ENCODE measurements at places on chromosomes 12 and 14.

GRCh38 chr14:50677527-50678063, 9.5 kb upstream of the SAV1 start:
- DNase-seq, result no peak

DNA sequence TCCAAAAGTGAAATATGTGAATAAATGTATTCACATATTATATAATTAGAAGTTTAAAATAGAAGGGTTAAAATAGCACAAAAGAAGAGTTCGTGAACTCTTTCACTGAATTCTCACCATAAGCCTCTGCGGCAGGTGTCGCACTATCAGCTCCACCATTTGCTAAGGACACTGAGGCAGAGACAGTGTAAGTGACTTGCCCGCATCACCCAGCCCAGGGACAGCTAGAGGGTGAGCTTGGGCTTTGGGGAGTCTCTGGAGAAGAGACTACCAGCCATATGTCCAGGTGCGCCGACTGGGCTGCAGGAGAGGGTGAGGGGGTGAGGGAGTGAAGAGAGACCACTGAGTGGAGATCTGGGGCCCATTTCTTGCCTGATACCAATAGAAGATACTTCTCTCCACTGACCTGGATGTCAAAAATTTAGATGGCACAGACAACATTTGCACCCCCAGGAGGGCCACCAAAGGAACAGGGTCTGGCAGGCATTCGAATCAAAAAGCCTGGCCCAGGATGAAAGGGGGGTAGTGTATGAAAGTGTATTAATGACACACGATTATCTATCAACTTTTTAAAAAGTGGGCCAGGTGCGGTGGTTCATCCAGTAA, 28.5 kb downstream of the FAIM2 start:
- DNase-seq, result no peak

DNA sequence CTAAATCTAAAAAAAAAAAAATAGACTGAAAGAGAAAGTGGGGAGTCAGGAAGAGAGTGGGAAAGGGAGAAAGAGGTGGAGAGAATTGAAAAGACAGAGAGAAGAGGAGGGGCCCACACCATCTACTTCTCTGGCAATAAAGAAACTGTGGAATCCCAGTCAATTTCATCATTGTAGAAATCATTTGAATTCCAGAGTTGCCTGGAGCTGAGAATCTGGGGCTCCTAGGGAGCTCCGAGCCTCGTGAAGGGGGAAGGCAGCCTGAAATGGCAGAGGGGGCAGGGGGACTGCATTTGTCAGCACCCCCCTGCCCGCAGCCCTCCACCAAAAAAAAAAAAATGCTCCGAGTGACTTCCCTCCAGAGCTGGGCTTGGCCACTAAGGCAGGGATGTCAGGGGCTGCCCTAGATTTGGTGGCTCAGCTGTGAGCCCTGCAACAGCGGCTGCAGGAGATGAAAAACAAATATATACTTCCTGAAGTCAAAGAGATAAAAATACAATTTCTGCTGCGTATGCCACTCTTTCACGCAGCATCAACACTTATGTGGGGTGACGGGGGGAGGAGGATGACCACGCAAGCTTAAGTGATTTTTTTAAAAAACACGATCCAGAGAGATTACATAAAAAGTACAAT, 80.5 kb downstream of the BCL11B start:
- no peak for DNase-seq

GRCh38 chr14:54629635-54630360, 62.9 kb downstream of the SAMD4A start:
- no peak for DNase-seq

DNA sequence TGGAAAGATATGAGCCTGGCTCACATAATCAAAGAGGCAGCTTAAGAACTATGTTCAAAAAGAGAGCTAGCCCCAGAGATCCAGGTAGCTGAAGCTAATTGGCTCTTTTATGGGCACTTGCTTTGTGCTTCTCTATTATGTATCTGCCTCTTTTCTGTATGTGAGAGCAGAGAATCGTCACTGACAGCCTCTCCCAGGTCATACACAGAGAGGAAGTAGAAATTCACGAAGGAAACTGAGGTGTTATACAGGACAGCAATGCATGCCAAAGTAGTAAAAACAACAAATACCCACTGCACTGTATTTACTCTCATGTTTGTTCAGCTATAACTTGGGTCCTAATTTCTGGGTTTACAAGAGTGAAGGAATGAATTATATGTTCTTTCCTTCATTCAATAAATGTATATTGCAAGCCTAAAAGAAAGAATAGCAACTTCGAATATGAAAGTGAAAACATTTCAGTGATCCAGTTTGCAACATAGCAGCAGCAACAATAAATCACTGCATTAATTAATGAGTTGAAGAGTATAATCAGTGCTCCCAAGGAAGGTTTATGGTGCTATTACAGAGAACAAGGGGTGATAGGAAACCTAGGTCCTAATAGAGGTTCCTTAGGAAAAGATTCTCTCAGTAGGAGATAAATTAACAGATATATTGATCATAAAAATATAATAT, 47.1 kb upstream of the ATXN7L3B start:
- DNase-seq, result no peak

GRCh38 chr12:74794522-74794921, 256.9 kb downstream of the ATXN7L3B start:
- no peak for DNase-seq

DNA sequence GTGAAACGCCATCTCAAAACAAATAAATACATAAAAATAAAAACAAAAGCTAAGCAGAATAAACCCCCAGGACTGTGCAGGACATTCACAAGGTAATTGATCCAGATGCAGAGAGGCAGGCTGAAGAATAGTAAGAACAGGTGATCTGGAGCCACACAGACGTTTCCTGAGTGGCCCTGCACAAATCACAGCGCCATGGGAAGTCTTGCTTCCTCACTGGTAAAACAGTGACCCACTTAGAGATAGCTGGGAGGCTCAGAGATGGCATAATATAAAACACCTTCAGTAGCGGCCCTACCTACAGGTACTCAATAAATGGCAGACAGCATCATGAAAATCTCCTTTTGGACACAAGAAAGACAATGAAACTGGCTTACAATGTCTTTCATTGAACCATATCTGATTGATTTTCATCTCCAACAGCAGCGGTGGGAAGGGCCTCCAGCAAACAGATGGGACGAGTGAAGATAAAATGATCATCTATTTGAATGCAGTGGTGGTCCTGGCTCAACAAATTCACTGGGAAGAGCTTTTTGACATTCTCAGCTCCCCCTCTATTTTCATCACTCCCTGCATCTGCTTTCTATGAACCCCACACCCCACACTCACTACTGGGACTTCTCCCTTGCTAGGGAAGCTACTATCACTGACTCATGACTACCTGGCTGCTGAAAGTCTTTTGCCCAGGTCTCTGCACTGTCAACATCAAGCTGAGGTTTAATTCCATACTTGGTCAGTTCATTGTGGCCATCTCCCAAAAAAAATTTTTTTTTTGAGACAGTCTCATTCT, 63.9 kb downstream of the FOXN3 start:
- no peak for DNase-seq

DNA sequence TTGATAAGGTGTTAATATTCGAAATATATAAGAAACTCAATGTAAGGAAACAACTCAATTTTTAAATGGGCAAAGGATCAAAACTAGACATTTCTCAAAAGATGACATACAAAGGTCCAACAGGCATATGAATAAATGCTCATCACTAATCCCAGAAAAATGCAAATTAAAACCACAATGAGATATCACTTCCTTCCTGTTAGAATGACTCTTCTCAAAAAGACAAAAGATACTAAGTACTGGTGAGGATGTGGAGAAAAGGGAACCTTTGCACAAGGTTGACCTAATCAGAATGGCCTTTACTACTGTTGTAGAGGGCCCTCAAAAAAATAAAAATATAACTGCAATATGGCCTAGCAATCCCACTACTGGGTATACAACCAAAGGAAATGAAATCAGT, 383.4 kb downstream of the KCNH5 start:
- DNase-seq, result no peak

DNA sequence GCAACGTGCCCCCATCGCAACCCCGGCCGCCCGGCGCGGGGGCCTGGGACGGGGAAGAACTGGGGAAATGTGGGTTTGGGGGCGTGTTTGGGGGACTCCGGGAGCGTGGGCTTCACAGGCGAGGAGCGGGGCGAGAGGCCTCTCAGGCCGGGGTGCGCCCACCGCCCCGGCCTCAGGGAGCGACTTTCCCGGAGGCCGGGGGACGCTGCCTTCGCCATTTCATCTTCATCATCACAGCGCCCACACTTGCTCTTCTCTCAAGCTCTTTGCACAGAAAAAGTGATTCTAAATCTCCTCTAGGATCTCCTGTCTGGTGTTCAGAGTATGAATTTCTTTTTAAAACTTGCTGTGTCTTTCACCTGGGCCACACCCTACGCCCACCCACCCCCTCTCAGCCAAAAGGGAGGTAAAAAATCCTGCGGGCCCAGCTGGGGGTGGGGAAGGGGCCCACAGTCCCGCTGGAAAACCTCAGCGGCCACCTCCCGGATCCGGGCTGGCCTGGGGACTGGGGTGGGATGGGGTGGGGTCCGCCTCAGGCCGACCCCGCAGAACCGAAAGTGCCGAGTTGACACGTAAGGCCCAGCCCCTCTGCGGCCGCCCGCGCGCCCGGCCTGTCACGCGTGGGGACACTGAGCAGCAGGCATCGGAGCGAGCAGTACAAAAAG, 7.4 kb downstream of the CDKN1B start:
- DNase-seq, result no peak

DNA sequence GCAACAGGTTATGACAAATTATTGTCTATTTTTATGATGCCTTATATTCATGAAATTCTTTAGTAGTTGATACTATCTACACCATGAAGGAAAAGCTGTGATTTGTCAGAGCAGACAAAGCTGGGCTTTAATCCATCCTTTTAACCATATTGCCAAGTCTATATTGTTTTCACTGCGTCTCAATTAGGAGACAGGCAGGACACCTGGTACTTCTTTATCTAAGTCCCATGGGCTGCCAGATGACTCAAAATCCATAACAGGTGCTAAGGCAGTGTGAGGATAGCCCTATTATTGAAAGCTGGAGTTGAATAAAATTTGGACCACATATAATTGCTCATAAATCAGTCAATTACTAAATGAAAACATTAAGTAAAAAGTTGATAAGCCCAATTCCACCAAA, 22.6 kb downstream of the INSM2 start:
- DNase-seq, result no peak

DNA sequence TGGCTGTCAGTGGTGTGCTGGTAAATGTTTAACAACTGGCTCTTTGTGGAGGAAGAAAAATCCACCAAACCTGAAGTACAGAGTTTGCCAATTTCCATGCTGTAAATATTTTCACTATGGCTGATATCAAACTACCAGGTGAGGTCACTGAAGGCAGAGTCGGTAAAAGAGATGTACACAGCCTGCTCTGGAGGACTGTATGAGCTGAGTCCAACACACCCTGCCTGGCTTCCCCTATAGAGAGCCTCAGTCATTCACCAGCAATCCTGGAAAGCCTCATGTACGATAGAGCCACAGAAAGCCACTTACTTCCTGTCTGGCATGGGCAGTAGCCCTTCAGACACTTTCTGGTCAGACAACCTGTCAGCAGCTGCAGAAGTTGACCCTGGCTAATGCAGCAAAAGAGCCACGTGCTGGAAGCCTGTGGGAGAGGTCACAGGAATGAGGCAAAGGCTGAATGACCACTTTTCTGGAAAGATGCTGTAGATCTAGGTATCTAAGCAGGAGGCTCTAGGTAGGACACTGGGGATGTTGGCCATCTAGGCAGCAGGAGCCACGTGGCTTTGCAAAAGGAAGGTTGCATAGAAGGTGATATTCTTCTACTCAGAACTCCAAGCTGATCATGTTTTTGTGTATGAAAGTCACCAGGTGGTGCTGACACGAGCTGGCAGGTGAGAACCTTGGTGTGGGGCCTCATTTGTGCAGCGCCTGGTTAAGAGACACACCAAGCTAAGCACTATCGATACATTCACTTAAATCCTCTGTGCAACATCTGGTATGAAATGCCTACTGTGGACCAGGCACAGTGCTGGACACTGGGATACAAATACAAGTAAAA, 553.9 kb downstream of the VRK1 start:
- no peak for DNase-seq

DNA sequence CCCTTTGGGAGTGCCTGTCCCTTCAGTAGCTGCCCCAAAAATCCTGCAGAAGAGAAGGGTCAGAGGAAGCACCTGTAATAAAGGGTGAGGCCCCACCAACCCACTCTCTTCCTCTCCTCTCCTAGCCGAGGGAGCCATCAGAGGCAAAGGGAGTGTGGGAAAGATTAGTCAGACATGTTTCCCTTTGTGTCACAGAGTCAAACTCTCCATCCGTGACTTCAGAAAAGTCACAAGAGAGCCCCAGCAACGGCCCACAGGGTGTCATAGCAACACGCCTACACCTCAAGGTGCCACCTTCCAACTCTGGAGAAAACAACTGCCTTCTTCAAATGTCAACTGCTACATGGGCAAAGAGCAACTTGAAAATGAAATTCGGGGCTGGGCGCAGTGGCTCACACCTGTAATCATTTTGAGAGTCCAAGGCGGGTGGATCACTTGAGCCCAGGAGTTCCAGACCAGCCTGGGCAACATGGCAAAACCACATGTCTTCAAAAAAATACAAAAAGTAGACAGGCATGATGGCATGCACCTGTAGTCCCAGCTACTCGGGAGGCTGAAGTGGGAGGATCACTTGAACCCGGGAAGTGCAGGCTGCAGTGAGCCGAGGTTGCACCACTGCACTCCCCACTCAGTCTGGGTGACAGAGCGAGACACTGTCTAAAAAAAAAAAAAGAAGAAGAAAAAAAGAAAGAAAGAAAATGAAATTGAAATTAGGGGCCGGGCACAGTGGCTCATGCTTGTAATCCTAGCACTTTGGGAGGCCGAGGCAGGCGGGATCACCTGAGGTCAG, 17.7 kb upstream of the CD27 start:
- DNase-seq, result no peak

GRCh38 chr12:79717006-79717405, 26.2 kb upstream of the PAWR start:
- DNase-seq, result no peak

DNA sequence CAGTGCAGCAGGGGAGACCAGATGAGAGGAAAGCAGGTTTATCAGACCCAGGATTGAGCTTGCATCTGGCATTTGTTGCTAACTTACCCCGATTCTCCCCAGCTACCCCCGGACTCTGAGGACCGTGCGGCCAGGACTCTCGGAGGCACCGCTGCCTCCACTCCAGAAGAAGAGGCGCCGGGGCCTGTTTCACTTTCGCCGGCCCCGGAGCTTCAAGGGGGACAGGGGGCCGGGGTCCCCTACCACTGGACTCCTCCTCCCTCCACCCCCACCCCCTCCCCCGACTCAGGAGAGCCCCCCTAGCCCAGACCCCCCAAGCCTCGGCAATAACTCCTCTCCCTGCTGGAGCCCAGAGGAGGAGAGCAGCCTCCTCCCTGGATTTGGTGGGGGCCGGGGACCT, 6.5 kb upstream of the CPNE6 start:
- DNase-seq, result no peak

- DNase-seq, result peak; percentile 26
Observed at GRCh38 chr14:32986791-32987540, 48.3 kb downstream of the NPAS3 start.

GRCh38 chr12:92608151-92609091, 94.4 kb upstream of the PLEKHG7 start:
- no peak for DNase-seq

GRCh38 chr12:19139615-19140194, 10.2 kb downstream of the PLEKHA5 start:
- no peak for DNase-seq

Data from amygdala (tissue), 56 donors.